Fibroblast of mammary gland (primary cell): ENCODE measurements at places on chromosomes 7 and 10.

- no peak for DNase-seq
Measured at GRCh38 chr7:370259-370625, 80.3 kb downstream of the FOXL3 start.

- no peak for DNase-seq
Measured at GRCh38 chr10:127755753-127756152, 18.8 kb downstream of the FOXI2 start.

GRCh38 chr7:116236020-116236630 is 25.8 kb downstream of the TES start:
- peak; percentile 70 for DNase-seq

DNA sequence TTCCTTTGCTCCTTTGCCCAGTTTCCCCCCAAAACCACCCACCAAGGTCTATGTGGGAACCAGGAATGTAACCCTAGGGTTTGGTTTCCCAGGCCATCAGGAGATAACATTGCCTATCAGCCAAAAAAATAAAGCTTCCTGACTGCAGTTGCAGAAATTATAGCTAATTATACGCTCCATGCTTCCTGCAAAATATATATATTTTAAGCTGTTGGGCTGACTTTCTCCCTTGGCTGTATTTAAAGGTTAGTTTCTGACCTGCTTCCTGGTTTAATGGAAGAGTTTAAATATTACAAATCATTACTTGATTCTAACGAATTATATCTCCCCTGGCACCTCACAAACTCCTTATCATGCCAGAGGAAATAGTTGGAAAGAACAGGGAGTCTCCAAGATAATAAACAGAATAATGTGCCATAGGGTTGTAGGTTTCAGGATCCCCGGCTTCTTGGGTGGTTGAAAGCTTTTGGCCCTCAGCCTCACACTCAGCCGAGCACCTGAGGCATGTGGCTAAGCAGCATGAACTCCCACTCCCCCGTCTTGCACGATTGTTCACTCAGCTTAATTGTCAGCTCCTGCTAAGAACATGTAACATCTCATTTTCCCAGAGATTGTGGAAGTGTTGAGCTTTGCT is 79.9 kb downstream of the FZD1 start:
- DNase-seq: no peak

GRCh38 chr10:129184196-129184595 is 282.8 kb upstream of the MGMT start:
- no peak for DNase-seq

DNA sequence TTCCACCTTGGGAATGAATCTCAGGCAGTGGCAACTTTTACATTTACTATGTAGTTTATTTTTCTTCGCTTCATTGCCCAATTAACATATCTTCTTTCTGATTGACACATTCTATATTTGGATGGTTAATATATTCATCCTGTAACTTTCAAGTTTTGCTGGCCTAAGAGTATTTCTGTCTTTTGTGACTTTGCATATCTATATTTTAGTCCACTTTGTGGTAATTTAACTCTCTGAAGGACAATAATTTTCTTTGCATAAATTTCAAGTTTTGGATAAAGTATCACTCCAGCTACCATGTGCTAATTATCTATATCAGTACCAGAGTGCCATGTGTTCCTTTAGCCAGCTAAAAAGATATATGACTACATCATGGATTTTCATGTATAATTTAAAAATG is 151.5 kb upstream of the KAT6B start:
- no peak for DNase-seq

GRCh38 chr10:93352638-93353383 is 129.3 kb downstream of the MYOF start:
- peak; percentile 45 for DNase-seq

GRCh38 chr7:51034521-51035264 is 252.0 kb upstream of the GRB10 start:
- peak; percentile 87 for DNase-seq

DNA sequence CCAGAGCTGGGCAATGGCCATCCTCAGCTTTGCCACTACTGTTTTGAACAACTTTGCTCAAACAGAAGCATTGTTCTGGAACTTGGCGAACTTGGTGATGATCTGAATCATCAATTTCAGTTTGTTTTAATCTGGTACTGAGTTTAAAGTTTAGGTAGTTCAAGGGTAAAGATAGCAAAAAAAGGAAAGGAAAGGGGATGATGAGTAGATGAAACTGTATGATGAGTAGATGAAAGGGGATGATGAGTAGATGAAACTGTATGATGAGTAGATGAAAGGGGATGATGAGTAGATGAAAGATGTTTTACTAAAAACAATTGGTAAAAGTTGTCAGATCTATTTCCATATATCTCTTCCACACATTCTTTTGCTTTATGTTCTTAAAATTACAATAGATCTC is 737.0 kb downstream of the LRMDA start:
- no peak for DNase-seq

DNA sequence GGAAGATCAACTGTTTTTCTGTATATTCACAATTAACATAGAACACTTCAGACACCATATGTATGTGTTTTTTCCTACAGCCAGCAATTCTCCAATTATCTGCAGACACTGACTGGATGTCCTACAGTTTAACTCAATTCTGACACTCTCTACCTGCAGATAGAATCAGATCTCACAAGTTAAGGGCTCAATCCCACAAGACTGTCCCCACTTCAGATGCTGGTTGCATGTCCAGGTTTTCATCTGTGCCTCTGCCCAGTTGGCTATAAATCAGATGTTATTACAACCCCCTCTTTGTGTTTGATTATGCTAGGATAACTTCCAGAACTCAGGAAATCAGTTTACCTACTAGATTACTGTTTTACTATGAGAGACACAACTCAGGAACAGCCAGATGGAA is 295.9 kb downstream of the TWIST1 start:
- DNase-seq: no peak
